ENCODE measurements at places on chromosomes 6 and 20.

GRCh38 chr6:145340256-145340655 is 395.1 kb downstream of the EPM2A start:
- no peak for DNase-seq

- DNase-seq = no peak
Measured at GRCh38 chr20:34562641-34563040, 4.1 kb downstream of the MAP1LC3A start.

DNA sequence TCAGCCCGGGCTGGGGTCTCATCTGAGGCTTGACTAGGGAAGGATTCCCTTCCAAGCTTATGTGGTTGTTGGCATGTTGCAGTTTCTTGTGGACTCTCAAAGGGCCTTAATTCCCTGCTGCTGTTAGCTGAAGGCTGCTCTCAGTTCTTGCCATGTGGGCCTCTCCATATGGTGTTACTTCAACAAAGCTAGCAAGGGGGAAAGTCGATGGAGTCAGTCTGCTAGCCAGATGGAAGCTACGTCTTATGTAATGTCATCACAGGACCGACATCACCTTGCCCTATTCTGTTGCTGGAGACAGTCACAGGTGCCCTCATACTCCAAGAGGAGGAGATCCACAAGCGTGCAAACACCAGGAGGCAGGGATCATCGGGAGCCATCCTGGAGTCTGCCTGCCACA is 43.3 kb upstream of the ARMC2 start:
- no peak for DNase-seq

GRCh38 chr6:3310703-3311102 is 52.0 kb downstream of the PSMG4 start:
- no peak for DNase-seq

DNA sequence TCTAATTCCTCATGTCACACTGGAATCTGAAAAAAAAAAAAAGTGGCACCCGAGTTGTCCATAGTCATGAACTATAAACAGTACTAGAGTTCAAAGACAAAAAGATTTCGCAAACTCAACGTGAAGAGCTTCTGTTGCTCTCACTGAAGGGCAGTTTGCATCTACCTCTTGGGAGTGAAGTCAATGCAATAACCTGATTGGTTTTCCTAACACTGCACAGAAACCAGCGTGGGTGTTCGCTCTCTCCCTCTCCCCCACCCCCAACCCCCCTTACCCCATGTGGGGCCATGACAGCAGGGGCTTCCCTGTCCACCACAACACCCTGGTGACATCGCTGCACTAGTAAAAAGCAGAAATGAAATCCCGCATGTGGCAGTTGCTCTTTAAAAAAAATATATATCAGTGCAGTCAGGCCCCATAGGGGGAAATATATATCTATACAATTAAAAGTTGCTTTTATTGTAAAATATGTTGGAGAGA is 66.9 kb downstream of the GMPR start:
- DNase-seq = no peak

Measured in stimulated activated CD8-positive, alpha-beta memory T cell treated with anti-CD3 and anti-CD28 coated beads, Interleukin-4, amount 100 ng/mL, for 1 hour (primary cell).